ENCODE measurements at places on chromosomes 1 and 21.

GRCh38 chr1:110227774-110228173 is 17.7 kb downstream of the KCNC4 start:
- DNase-seq = no peak

DNA sequence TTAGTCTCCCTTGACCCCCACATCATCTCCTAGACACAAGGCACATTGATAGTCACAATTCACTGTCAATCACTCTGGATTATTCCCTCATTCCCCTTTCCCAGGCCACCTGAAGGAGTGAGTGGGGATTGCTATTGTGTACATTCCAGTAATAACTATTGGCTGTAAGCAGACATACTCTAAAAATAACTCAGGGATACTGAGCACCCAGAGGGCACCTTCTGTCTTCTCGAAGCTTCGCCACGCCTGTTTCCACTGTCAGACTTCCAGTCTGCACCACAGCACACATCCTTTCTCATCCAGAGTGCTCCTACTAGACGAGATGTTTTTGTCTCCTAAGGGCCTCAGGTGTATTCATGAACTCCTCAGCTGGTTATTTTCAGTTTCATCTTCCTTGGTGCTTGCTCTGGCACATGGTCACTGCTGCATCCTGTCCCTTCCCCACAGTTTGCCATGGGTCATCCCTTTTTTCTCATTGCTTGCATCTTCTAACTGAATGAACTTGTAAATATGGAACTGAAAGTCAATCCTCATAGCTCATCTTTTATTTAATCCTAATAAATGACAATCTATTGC is 848 bp upstream of the APOBEC4 start:
- no peak for DNase-seq

GRCh38 chr1:54949053-54949452 is 31.4 kb upstream of the TMEM61 start:
- DNase-seq = no peak

DNA sequence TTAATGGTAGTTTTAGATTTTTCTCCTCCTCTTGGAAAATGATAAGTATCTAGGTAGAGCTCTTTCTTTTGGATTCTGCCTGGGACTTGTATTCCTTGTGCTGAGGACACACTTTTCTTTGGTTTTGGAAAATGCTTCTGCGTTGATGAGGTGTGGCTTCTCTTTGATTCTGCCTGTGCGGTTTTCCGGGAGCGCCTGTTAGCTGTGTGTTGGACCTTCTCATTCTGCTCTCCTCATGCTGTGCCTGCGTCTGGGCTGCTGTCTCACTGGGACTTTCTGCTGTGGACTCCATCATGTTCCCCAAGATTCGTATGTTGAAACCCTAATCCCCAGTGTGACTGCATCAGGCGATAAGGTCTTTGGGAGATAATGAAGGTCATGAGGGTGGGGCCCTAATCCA is 21.0 kb downstream of the C1orf174 start:
- no peak for DNase-seq

DNA sequence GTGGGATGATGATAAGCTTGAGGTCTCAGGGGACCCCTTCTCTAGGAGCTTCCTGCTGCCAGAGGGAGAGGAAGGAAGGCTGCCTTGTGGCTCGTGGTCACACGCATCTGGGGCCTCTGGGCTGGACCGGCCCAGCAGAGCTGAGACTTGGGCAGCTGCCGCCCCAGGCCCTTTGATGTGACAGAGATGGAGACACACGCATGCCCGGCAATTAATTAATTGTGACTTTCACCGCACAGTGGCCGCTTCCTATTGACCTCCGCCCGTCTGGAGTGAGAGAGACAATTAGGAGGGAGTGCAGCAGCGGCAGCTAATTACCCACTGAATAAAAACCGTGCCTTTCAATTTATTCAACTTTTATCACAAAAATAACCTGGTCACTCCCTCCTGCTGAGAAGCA is 16.6 kb upstream of the C1QA start:
- no peak for DNase-seq

DNA sequence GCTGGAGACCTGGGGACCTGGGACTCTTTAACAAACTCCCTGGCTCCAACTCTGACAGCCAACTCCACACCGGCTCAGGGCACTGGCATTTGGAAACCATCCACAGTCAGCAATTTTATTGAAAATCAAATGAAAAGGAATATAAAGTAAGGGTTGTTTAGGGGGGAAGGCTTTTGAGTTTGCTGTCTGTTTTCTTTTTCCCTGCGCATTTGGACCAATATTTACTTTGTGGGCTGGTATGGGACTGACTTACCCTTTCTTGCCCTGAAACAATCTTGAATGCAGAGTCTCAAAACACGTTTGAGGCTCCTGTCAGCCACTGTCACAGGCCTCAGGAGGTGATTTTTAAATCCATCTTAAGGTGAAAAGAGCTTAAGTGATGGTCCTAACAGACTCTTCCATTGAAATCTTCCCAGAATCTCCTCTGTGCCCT is 15.4 kb upstream of the EFHD2 start:
- DNase-seq = no peak

- no peak for DNase-seq
These were observed 52.7 kb downstream of the AGPAT3 start for GRCh38 chr21:43917515-43918384.

DNA sequence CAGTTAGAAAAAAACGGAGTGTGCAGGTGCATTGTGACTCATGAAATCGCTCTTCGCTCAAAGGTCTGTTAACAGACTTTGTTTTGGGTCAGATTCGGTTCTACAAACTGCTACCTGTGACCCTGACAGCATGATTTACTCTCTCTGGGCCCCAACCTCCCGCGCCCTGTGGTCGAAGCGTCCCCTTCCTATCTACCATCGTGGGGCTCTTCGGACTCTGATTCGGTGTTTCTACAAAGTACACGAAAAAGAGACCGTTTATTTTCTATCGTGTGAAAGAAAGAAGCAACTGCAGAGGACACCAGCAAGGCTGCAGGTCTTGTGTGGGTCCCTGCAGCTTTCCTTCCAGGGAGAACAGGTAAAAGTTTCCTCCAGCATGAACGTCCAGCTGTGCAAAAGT is 29.4 kb upstream of the SLC19A1 start:
- no peak for DNase-seq

- no peak for DNase-seq
These were observed 142.6 kb upstream of the CXADR start for GRCh38 chr21:17370263-17370662.

- DNase-seq = no peak
These were observed 1.5 kb downstream of the TRNP1 start for GRCh38 chr1:26994787-26995517.

GRCh38 chr1:20666804-20667203 is 5.6 kb upstream of the DDOST start:
- no peak for DNase-seq

DNA sequence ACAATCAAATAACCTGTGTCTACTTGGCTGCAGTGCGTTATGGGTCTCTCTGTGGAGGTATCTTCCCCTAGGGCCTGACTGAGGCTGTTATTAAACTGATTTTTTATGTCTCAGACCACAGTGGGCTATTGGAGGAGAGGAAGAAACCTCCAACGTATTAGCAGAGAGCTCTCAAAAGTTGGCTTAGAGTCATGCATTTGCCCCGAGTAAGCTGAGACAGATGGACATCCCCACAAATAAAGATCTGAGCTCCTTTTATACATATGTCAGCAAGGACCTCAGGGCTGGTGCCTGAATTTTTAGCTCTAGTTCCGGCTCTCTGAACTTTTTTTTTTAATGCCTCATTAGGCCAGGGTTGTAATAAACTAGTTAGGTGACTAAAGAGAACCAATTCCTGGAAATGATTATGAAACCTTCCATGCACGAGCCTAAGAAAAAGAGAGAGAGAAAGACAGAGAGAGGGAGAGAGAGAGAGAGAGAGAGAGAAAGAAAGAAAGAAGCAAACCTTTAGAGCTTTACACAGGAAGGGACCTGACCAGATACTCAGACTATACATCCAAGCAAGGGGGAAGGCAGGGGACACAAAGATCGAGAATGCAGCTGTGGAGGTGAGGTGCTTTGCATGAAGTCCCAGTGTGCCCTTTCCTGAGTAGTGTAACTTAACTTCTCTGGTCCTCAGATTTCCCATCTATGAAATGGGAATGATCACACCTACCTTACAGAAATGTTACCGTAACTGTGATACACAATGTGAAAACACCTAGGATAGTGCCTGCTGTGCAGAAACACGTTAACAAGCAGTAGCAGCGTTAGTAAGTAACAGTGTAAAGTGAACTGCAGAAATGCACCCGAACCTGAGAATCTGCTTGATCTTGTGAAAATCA is 8.4 kb upstream of the PIGR start:
- DNase-seq = no peak

GRCh38 chr1:21490774-21491487 is 18.3 kb upstream of the ALPL start:
- no peak for DNase-seq

GRCh38 chr1:94401206-94401605 is 17.0 kb upstream of the ABCD3 start:
- DNase-seq = no peak

DNA sequence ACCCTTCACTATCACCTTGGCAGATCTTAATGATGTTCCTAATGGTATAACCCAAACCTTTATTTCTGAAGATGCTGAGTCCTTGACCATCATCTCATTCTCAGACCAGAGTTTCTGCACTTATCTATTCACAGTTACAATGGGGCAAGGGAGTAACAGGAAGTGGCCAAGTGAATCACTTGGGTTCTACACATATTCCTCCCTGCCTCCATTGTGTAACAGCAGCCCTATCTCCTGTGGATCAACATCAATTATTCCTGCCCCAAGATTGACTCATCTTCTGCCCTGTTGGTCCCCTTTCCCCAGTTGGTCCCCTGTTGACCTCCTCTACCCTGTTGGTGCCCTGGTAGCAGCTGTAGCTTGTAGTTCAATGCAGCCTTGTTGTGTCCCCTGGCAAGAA is 10.3 kb upstream of the S100A7 start:
- DNase-seq = no peak

GRCh38 chr1:228009116-228009827 is 2.5 kb downstream of the WNT3A start:
- DNase-seq = no peak

DNA sequence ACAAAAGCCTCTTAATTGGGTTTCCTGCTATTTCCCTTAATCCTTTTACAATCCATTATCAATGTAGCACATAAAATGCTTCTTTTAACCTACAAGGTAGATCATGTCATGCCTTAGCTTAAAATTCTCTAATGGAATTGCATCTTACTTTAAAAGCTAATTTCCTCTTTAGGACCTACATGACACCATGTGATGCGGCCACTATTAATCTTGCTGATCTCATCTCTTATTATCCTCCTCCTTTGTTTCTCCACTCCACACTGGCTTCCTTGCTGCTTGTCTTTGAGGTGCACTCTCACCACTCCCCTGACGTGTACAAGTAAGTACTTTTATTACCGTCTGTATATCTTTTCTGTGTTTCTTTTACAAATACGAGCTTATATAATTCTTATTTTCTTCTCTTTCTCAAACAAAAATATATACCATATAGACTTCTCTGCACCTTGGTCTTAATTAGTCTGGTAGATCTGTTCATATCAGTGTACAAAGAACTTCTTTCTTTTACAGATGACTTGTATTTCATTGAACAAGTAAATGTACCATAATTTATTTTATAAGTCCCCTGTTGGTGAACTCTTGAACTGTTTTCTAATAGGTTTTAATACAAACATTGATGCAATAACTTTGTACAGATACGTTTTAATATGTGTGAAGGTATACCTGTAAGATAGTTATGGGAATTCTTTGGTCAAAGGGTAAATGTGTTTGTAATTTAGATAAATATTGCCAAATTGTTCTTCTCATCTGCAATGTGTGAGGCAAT is 28.2 kb downstream of the GPR88 start:
- DNase-seq = no peak

- no peak for DNase-seq
These were observed 543.6 kb upstream of the B3GALT2 start for GRCh38 chr1:193730017-193730416.

GRCh38 chr1:182718311-182718710 is 33.9 kb upstream of the RGS8 start:
- no peak for DNase-seq

Measured in stimulated activated CD4-positive, alpha-beta T cell treated with anti-CD3 and anti-CD28 coated beads, Interleukin-1b, Interleukin-23, amount 100 ng/mL, for 24 hours (primary cell).